GM03348 (cell line): ENCODE measurements at places on chromosomes 1 and 21.

DNA sequence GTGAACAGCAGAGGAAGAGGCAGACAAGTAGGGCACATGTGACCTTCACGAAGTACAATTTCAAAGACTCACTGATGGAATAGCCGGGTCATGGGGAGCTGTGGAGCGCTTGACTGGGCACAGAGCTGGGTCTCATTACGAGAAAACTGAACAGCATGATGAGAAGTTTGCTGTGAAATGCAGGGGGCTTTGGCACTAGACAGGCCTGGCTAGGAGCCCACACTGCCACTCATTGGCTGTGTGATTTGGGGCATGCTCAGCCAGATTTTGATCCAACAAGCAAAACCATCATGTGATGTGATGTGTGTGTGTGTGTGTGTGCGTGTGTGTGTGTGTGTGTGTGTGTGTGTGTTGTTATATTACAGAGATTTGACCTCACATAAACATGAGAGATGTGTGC lies 4.9 kb upstream of the IFNGR2 start:
- no peak for DNase-seq

- no peak for DNase-seq
Observed at GRCh38 chr1:185420588-185421081, 103.6 kb upstream of the IVNS1ABP start.

DNA sequence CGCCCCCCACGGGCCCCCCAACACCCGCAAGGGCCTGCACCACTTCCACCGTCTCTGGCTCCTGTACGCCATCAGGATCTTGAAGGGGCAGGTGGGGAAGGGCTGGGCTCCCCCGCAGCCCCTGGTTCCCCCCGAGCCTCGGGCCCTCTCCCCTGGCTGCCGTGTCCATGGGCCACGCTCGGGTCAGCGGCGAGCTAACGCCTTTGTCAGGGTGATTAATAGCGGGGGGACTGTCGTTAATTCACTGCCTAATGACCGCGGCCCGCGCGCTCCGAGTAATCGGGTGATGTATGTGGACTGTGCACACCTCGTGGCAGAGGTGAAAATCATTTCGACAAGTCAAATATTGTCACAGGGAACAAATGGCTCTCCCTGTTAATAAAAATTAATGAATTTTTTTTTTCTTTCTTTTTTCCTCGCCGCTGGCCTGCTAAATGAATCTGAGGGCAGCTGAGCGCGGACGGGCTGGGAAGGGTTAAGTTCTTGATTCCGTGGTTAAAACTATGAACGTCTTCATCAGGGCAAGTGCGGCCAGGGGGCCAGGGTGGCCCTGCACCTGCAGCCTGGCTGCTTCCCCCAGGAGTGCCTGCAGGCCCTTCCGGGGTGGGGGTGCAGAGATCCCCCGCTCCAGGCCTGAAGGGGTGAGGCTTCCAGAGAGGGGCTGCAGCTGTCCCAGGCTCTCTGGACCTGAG lies 100.8 kb downstream of the PRDM16 start:
- no peak for DNase-seq

- DNase-seq, result no peak
Observed at GRCh38 chr1:226350519-226350865, 41.5 kb upstream of the LIN9 start.

GRCh38 chr1:78913950-78914349 lies 92.6 kb downstream of the ADGRL4 start:
- DNase-seq, result no peak

DNA sequence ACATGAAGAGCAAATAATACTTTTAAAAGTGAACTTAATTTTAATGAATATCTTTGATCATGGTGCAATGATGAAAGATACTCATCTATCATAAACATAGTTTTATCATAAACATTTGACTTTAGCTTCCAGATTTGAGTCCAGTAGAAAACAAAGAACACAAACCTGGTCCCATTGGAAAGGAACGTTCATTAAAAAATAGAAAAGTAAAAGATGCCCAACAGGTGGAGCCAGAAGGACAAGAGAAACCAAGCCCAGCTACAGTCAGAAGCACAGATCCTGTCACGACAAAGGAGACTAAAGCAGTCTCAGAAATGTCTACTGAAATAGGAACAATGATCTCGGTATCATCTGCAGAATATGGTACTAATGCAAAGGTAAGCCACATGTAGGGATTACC lies 55.6 kb upstream of the MYOCOS start:
- DNase-seq, result no peak

DNA sequence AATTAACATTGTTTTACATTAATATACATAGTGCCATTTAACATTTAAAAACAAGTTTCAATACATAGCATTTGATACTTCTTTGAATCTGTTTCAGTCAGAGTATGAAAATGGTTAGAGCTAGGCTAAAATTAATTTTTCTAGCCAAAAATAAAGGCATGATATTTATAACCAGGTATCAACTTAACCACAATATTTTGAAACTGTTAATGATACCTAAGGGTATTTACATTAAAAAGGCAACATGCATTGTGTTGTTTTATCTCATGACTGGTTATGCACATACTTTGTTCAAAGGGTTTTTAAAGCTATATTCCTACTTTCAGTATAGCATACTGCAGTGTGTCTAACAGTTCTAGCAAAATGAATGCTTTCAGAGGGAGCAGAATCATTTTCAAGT lies 130.0 kb downstream of the HS2ST1 start:
- DNase-seq, result no peak

DNA sequence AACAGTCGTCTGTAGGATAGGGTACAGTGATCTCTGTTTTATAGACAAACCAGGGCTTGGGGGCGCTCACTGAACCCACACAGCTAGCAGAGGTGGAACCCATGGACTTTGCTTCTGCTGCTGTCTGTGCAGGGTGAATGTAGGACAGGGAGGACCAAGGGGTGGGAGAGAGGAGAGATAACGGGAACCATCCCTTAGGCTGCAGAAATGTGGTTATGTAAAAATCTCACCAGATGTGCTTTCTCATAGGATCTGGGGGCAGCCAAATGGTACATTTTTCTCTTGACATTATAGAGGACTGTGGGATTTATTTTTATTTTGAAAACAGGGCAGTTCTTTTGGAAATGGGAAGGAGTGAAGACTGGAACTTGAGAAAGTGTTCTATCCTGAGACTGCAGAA lies 8.7 kb downstream of the NFASC start:
- DNase-seq, result no peak

DNA sequence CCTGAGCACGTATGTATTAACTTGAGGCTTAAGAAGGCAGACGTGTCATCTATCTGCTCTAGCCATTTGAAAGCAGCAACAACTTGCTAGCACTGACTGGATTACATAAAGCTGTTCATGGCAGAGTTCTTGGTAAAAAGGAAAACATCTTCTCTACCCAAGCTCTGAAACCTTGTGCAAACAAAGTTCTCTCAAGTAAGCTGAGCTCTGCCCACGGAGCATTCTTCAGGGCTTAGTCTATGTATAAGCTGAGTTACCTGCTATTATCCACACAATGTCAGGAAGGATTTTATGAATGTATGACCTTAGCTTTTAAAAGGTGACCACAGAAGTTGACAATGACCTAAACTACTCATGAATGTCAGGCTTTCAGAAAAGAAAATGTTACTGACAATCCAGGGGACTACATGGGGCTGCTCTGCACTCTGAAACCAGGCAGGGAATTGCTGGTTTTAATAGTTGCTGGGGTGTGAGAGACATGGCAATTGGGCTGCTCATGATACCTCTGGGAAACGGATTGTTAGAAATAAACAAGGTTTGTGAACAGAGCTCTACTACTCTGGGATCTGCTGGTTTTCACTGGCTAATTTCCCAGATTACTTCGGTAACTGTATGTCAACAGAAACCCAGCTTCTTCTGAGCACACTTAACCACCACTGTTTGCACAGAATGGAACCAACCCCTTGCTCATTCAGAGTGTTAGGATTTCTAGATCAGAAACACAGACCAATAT lies 29.6 kb upstream of the CCN1 start:
- DNase-seq, result no peak

GRCh38 chr1:25847929-25848328 lies 11.3 kb downstream of the AUNIP start:
- DNase-seq, result no peak

DNA sequence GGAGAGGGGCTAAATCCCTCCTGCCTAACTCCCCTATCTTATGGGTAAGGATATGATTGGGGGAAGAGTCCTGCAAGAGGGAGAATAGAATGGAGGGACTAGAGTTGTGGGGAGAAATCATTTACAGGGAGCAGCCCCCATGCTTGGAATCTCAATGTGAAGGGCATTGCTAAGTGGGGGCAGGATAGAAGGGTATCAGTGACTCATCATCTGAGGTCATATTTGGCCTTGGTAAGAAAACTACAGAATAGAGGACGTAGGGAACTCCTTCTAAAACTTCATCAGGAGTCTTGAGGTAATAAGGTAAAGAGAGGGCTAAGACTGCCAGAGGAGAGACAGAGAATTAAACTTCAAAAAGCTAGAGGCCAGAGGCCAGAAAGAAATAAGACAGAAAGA lies 487 bp downstream of the HJV start:
- no peak for DNase-seq

DNA sequence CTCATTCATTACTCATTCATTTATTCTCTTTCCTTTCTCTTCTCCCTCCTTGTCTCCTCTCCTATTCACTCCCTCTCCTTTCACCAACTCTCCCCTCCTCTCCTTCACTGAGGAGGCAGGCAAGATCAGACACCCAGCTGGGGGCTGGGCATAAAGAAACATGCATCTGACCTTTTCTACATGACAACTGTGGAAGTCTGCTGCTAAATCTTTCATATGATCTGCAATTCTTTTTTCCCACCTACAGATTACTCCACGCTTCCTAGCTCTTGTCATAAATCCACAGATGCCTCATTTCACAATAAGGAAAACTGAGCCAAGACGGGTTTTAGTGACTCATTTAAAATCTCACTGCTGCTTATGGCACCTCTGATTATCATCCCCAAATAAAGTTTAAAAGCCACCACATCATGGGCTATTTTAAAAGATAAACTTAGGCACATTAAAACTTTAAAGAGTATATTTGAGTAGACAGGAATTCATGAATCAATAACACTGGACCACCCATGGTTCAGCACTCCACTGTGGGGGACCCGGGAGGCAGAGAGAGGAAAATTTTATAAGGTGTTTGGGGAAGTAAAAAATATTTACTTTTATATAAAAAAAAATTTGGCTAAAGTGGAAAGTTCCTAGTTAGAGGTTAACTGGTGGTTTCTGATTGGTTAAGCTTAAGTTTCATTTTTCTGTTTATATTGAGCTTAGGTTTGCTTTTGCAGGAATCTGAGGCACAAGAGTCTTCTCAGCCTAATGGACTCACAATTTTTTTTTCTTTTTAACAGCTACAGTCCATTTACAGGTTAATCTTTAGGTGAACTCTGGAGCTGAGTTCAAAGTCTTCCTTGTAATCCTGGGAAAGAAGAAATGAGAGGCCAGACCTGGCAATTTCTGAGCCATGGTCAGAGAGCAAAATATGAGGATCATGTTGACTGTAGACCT lies 55.8 kb upstream of the DNAH14 start:
- peak; percentile 73 for DNase-seq

GRCh38 chr1:232355162-232356006 lies 274.5 kb downstream of the SIPA1L2 start:
- DNase-seq, result no peak

DNA sequence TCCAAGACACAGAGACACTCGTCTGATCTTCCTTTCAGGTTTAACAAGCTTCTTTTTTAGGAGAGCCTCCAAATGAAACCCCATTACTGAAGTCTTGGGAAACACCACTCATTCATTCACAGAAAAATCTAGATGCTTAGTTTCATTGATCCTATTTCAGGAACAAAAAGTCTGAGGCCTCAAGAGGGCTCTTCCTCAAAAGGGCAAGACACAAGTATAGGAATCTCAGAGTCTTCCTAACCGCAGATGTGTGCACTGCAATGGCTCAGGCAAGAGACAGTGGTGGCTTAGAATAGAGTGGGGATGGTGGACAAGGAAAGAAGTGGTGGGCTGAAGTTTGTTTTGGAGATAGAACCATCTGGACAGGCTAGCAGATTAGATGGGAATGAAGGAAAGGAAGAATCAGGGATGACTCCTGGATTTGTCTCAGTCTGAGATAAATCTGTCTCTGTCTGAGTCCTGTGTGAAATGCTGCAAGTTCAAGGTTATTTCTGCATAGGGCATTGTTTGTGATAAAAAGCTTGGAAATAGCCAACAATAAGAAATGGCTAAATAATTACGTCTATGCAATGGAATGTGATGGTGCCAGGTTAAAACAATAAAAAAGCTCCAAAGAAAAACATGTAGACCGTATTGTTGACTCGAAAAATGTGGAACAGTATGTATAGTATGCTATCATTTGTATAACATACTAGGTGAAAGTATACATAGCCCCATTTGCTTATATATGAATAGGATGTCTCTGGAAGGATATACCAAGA lies 8.9 kb upstream of the CTSE start:
- DNase-seq, result no peak
